H4 (cell line): ENCODE measurements at places on chromosomes 6 and 20.
A peak's percentile ranks its signal among the peaks of the same experiment; 100 is the strongest.

- DNase-seq: no peak
These were observed 336.9 kb downstream of the BTBD9 start for GRCh38 chr6:38302838-38303237.

GRCh38 chr20:48325656-48326433 lies 502.0 kb downstream of the PREX1 start:
- DNase-seq: no peak

- no peak for DNase-seq
These were observed 3.1 kb upstream of the SLC17A1 start for GRCh38 chr6:25834950-25835349.

- no peak for DNase-seq
These were observed 43.2 kb upstream of the OSTM1 start for GRCh38 chr6:108117427-108118358.

DNA sequence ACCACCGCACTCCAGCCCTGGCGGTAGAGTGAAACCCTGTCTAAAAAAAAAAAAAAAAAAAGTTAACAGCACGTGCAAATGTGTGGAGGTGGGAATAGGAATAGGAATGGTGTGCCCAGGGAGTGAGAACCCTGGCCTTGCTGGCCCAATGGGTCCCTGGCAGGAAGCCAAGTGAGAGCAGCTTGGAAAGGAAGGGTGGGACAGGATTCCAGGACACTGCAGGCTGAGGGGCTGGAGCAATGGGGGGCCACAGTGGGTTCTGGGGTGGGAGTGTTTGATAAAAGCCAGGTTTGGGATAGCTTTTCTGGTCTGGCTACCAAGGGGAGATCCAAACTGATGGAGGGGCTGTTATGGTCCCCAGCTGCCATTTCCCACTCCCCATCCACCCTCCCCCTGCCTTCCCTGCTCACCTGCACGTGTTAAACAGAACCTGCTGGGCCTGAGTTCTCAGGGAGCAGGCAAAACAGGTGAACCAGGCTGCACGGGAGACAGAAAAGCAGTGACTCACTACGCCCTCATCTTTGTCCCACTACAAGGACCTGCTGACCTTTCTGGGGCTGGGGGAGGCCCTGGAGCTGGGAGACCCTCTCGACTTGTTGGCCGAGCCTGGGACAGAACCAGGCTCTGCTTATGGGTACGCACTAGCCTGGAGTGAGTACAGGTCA lies 3.3 kb downstream of the SUN5 start:
- DNase-seq: no peak

- peak; percentile 38 for DNase-seq
These were observed 50.8 kb upstream of the NRN1 start for GRCh38 chr6:6057442-6058053.

DNA sequence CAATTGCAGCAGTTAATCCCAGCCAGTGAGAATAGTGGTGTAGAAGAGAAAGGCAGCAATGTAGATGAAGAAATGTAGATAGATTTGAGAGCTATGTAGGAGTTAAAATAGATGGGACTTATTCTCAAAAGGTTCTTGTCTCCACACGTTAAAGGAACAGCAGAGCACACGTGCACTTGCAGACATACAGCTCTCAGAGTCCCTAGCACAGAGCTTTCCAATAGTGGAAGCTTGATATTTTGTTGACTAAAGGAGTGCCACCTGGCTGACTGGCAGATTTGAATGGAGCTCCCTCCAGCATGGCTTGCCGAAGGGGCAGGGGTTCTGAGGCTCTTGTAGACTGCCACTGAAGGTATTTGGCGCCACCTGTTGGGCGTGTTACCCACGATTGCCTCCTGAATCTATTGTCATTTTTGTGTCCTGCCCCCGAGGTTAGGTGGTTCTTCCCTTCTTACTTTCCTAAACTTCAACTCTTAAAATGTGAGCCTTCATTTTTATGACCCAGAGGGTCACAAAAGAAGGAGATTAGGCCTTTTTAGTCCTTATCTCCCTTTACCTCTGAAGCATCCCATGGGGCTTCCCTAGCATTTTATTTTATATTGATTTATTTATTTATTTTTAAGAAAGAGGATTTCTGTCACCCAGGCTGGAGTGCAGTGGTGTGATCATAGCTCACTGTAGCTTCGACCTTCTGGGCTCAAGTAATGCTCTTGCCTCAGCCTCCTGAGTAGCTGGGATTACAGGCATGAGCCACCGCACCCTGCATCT lies 16.4 kb downstream of the BRD2 start:
- DNase-seq: peak; percentile 83

GRCh38 chr20:57457243-57458095 lies 66.3 kb downstream of the RBM38 start:
- no peak for DNase-seq

DNA sequence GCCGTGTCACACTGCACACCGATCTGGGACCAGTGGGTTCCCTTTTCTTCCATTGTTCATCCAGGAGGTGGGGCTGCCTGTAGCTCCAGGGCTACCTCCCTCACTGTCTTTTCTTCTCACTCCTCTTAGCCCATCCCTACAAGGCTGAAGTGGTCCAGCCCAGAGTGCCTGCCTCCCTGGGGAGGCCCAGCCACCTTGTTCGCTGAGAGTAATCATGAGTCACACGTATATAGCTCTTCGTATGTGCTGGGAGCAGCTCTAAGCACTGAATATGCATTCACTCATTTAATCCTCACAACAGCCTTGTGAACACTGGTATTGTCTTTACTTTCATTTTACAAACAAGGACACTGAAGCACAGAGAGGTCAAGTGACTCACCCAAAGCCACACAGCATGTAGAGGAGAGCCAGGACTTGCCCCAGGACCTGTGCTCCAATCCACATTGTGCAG lies 14.7 kb upstream of the CCDC167 start:
- peak; percentile 60 for DNase-seq

DNA sequence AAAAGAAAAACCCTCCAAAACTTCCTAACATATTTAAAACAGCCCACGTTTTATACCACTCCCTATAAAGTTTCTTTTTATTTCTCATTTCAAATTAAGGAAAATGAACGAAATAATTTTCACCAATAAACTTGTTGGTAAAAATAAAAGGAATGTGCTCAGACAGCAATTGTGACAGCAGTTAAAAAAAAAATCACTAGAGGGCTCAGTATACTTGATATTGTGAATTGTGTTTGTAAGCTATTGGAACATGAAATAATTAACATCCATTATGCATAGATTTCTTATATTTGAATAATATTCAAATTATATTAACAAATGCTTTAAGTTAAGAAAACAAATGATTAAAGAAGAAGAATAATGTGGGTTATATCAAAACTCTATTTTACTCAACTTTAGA lies 105.5 kb downstream of the ASCC3 start:
- no peak for DNase-seq

DNA sequence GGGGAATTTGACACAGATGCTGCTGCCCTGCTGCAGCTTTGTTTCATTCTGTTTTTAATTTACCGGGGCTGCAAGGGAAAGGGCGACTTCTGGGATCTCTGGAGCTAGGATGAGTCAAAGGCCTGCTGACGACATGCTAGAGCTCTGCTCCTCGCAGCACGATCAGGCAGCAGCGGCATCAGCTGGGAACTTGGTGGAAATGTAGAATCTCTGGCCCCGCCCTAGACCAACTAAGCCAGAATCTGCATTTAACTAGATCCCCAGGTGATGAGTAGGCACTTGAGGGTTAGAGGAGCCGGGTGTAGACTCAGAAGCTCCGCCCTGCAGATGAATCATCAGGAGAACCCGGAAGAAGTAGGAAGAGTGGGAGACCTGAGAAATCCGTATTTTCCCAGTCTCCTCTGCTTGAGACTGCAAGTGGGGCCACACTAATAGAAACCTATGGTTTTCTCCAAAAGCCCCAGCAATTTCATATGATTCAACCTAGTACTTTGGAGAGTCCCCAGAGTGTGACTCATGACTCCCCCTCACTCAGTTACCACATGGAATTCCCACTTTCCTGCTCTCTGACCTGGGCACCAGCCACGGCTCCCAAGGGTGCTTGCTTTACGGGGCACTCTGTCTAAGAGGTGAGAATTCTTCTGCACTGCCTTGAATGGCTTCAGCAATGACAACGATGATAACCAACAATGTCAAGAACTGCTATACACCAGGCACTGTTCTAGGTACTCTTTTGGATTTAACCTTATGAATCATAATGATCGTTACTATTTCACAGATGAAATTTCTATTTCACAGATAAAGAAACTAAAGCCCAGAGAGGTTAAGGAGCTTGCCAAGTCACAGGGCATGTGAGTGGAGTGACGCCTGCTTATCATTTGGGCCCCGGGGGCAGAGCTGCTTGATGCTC lies 18.1 kb downstream of the TUBB2B start:
- peak; percentile 99 for DNase-seq

DNA sequence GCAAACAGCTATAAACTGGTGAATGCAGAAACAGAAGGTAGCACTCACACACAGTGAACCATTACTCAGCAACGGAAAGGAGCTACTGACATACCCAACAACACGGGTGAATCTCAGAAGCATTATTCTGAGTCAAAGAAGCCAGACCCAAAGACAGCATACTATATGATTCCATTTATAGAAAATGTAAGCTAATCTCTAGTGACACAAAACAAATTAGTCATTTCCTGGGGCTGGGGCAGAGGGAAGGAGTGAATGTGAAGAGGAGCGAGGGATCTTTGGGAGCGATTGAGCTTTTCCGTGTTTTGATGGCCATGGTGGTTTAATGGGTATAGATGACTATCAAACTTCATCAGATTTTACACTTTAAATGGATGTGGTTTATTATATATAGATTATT lies 614.6 kb downstream of the DHX35 start:
- no peak for DNase-seq

GRCh38 chr20:57834306-57835073 lies 124.7 kb upstream of the PMEPA1 start:
- no peak for DNase-seq

DNA sequence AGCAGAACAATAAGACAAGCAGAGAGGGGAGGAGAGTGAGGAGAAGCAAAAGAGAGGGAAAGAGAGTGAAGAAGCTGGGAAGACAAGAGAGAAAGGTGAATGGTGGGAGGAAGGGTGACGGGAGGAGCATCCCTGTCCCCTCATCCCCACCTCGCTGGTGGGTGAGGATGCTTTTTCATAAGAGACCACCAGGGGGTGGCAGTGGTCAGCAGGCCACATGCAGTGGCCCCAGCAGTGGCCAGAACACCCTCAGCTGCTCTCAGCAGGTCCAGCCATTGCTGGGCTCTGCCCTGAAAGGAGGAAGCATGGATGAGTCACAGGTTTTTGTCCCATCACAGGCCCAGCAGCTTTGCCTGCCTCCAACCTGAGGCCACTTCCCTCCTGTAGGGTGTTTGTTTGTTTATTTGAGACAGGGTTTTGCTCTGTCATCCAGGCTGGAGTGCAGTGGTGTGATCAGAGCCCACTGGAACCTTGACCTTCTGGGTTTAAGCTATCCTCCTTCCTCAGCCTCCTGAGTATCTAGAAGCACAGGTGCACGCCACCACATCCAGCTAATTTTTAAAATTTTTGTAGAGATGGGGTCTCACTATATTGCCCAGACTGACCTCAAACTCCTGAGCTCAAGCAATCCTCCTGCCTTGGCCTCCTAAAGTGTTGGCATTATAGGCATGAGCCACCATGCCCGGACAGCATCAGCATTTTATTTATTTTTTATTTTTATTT lies 24.0 kb downstream of the FGD2 start:
- DNase-seq: peak; percentile 90

DNA sequence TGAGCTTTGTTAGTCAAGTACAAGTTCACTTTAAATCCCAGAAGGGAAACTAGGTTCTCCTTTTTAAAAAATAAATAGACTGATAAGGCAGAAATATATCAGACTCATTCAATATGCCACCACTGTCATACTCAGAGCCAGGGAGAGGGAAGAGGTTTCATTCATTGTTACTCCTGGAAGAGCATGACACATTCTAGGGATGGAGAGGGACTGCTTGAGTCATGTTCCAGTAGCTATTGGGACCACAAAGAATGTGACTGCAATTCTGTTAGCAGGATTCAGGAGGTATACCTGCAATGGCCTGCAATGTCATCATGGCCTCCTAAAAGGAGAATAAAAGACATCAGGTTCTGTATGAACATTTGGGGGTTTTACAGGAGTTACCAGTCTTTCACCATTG lies 167.6 kb downstream of the TFAP2B start:
- DNase-seq: no peak

DNA sequence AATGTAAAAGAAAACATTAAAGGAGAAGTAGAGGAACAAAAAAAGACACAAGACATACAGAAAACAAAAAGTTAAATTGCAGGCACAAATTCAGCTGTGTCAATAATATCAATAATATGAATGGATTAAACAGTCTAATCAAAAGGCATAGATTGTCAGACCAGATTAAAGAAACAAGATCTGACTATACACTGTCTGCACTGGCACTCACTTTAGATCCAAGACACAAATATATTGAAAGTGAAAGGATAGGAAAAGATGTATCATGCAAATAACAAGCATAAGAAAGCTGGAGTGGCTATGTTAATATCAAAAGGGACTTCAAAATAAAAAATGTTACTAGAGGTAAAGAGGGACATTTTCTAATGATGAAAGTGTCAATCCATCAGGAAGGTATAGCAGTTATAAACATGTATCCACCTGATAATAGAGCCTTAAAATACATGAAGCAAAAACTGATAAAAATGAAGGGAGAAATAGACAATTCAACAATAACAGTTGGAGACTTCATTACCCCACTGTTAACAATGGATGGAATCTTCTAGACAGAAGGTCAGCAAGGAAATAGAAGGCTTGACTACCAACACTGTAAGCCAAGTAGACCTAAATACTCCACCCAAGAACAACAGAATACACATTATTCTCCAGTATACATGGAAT lies 89.7 kb downstream of the HIVEP1 start:
- no peak for DNase-seq

DNA sequence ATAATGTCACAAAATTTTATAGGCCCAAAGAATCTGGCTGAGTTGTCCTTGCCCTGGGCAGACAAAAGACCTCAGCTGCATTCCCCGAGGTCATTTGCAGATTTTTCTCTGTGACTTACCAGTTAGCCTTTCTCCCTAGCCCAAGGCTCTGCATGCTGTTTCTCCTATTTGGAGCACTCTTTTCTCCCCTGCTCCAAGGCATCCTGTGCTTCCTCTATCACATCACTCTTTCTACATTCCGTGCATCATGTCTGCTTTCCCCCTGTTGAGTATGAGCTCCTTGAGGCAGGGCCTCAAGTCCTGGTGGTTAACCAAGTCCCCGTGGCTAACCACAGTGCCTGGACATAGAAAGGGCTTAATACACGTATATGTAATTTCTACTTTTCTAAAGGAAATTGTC lies 593 bp upstream of the GSTA3 start:
- no peak for DNase-seq

- DNase-seq: no peak
These were observed 562.3 kb downstream of the DHX35 start for GRCh38 chr20:39524371-39524911.

DNA sequence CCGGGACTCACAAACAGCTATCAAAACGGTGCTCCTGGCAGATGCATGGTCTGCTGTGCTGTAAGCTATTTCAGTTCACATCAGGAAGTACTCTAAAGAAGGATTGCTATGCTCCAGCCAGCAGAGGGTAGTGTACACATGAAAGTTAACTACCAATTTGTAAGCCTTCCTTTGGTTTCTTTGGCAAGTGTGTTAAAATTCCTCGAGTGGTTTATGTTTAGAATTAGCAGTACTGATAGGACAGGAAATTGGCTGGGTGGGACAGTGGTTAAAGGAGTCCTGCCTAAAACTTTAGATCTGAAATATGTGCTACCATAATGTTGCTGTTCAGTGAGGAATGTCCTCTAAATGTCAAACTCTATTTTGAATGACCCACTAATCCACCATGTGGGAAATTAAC lies 47.4 kb downstream of the TRMT11 start:
- DNase-seq: peak; percentile 83

- peak; percentile 49 for DNase-seq
These were observed 144.3 kb upstream of the SULF2 start for GRCh38 chr20:47929368-47930115.

- no peak for DNase-seq
These were observed 58.6 kb downstream of the CPNE5 start for GRCh38 chr6:36780442-36781177.
